SK-MEL-5 (cell line): ENCODE measurements at places on chromosomes 3 and 15. TPM values are rescaled to one million over a fixed set of nuclear protein-coding genes. Genes with fewer than 3 reads are reported as not detected.

- peak; percentile 81 for DNase-seq
These were observed 20.3 kb downstream of the FAM98B start for GRCh38 chr15:38474155-38474757.

DNA sequence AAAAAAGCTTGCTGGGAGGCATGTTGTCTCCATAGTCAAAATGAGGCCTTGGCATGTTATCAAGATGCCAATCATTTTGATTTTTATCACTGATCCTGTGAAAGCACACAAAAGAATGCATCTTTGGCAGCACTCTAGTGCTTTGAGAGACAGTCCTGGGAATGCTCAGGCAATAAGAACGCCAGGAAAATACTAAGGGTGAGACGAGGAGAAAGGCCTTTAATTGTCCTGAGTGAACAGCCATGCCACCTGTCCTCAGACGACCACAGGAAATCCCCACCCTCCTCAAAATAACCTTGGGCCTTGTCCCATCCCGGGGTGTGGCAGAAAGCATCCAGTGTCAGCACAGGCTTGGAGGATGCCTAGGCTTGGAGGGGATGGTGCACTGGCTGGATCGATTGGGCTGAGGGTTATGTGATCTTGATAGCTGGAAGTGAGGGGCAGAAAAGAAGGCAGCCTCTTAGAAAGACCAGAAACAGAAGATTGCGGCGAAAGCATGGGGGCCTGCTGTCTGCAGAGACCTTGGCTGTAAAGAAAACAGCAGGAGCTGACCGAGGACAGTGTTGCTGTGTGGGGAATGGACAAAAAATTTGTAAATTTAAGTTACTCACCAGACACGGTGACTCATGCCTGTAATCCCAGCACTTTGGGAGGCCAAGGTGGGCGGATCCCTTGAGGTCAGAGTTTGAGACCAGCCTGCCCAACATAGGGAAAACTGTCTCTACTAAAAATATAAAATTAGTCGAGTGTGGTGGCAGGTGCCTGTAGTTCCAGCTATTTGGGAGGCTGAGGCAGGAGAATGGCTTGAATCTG lies 7.3 kb downstream of the TMEM158 start:
- no peak for DNase-seq

The ZFYVE19 gene
- 9.3 and 11.5 TPM in 2 replicates for total RNA-seq

GRCh38 chr3:57624801-57625200 lies 27.7 kb upstream of the ARF4 start:
- no peak for DNase-seq

- no peak for DNase-seq
These were observed 87.3 kb downstream of the PGPEP1L start for GRCh38 chr15:98920091-98920880.

- no peak for DNase-seq
These were observed 5.5 kb upstream of the CCDC39 start for GRCh38 chr3:180684807-180685206.

The CLDN16 gene
- total RNA-seq: not detected in 2 replicates

The SLC6A6 gene
- total RNA-seq: 9.4 and 10.2 TPM in 2 replicates

DNA sequence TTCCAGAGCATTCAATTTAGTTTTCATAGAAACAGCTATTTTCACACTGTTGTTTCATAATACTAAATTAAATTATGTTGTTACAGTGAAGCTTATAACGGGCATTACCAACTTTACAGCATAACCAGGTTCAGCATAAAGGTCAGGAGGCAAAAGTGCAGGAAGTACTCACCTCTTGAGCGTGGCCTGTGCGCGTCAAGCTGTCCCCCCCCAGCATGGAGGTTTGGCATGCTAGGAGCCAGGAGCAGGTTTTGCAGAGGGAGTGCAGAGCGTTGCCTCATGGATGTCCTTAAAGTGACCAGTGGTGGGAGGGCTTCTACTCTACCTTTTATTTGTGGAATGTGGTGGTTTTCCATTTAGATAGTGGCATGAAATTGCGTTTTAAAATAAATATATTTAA lies 104.4 kb downstream of the EEFSEC start:
- no peak for DNase-seq
